T-helper 2 cell (primary cell): ENCODE measurements at places on chromosomes 5 and 9.

DNA sequence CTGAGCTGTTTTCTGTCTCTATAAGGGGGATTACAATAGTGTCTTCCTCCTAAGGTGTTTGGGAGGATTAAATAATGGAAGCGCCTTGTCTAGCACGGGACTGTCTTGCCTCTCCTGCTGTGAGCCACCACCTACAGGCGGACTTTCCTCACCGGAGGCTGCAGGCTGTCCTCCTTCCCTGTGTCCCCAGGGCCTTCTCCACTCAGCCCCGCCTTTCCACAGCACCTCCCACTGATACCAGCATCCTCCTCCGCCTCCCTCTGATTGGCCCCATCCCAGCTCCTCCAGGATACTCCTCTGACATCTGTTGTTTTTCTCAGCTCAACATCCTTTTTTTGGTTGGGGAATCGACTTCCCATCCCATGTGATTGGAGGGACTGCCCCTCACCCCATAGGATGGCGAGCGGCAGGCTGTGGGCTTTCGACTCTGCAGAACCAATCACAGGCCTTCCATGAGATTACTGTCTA is 851 bp upstream of the ZDHHC12 start:
- peak; percentile 33 for DNase-seq

DNA sequence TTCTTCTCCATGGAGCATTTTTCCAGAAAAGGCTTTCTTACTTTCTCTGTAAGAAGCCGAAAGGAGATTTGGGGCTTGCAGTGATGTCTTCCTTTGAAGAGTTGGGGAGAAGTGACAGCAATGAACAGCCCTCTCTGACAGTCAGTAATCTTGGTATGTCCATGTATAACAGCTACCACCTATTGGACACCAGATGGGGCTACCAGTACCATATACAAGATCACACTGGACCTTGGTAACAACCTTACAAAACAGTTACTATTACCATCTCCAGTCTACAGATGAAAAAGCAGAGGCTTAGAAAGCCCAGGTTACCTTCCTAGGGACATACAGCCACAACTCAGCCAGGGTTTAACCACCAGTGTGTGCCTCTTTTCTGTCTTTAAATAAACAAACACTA is 272.7 kb upstream of the TRPC7 start:
- no peak for DNase-seq

- no peak for DNase-seq
Measured at GRCh38 chr9:2628919-2629318, 7.3 kb downstream of the VLDLR start.

DNA sequence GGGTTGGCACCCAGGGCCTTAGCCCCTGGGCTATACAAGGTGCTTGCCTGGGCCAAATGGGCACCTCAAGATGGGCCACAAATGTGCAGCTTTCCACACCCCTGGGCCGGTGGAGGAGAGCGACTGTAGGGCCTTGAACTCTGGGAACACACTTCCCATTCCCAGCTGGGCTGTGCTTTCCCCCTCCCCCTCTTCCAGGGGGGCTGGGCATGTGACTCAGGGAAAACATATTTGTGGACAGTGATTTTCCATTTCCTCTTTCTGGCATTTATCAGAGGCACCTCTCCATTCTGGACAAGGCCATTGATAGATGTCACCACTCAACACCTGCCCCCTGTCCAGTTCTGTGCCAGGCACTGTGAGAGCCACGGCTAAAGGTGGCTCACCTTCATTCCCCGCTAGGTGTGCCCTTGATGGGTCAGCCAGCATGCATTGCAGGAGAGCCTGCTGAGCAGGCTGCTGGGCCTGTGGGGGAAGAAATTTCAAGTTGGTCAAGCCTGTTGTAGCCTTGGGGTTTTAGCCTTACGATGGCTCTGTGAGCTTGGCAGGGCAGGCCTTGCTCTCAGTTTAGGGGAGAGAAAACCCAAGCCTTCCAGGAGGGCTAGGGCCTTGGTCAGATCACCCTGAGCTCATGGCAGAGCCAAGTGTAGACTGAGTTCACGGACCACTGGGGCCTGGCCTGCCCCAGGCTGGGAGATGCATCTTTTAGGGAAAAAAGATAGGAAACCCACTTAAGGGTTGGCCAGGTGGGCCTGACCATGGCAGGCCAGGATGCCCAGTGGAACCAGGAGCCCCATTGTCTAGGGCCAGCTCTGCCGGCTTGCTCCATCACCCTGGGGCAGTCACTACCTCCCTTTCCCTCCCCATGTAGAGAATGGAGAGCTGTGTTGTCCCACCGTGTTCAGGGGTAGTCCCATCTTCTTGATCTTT is 113.9 kb downstream of the DAB2IP start:
- DNase-seq: no peak

GRCh38 chr9:128254855-128255759 is 20.7 kb downstream of the GOLGA2 start:
- peak; percentile 49 for DNase-seq

GRCh38 chr9:97856857-97857605 is 4.0 kb downstream of the FOXE1 start:
- DNase-seq: no peak

GRCh38 chr5:124034963-124035362 is 523.0 kb downstream of the CSNK1G3 start:
- DNase-seq: no peak

DNA sequence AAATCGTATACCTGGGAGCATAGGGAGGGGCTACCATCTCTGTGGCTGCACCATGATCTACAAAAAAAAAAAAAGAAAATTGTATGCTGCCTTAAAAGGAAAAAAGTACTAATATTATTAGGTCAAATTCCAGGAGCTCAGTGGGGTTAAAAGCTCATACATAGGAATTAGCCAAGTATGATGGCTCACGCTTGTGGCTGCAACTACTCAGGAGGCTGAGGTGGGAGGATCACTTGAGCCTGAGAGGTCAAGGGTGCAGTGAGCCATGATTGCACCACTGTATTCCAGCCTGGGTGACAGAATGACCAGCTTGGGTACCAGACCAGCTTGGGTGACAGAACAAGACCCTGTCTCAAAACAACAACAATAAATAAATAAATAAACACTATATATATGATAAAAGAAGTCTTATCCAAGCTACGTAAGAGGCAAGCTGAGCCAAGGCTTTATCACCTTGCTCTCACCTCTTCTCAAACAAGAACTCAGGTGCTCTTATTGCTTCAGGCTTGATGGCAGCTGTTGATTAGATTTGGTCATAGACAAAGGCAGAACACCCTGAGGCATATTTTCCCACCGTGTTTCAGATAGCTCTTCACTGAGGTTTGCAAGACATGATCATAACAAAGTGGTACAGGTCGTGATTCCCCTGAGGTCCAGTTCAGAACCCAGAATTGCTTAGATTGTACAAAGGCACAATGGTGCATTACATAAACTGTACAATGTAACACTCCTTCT is 3.3 kb upstream of the FBXW11 start:
- DNase-seq: no peak

DNA sequence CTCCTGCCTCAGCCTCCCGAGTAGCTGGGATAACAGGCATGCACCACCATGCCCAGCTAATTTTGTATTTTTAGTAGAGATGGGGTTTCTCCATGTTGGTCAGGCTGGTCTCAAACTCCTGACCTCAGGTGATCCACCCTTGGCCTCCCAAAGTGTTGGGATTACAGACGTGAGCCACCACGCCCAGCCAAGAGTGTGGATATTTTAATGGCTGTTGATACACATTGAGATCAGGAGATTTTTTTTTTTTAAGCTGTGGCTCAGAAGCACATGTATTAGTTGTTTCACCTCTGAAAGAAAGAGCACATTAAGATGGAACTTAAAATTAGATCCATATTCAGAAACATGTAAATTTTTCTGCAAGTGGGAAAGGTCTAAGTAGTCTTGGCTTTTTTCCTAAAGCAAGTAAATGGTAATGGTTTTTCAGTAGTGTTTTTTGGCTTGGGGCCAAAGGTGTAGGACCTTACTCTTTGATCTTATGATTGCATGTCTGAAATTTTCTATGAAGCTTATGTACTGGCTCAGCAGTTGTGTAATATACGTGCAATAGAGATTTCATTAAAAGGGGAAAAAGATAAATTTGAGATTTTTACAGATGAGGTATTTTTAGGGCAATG is 9.9 kb downstream of the RBM27 start:
- no peak for DNase-seq

DNA sequence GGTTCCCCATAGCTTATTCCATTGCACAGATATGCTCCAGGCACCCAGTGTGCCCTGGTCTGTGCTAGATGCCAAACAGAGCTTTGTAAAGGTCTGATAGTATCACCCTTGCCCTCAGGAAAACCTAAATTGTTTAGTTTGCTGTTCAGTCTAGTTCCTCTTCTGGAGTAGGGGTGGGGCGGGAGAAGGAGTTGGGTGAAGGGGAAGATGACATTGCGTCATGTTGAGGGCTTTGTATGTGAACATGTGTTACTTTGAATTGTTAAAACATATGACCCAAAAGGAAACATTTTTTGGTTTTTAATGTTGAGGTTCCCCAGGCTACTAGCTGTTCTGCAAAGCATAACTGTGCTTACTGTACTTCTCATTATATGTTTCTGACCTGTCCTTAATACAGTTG is 40.6 kb downstream of the HACD4 start:
- no peak for DNase-seq

- no peak for DNase-seq
Measured at GRCh38 chr9:99881769-99882168, 24.7 kb upstream of the STX17 start.

DNA sequence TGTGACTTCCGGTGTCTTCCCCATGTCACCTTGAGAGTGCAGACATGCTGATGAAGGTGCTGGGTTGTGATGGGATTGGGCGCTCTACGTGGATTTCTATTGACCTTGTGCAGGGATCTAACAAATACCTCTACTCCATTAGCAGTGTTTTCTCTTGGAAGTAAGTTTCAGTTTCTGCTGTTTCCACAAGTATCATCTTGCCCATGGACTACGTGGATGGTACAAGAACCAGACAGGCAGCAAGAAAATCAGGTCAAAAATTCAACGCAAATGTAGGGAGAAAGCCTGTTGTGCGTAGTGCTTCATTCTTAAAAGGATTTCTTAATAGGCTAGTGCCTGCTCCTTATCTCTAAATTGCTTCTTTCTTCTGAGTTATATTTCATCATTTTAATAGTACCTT is 60.8 kb downstream of the AOPEP start:
- peak; percentile 45 for DNase-seq

- no peak for DNase-seq
Measured at GRCh38 chr5:171157775-171158174, 151.3 kb upstream of the TLX3 start.

DNA sequence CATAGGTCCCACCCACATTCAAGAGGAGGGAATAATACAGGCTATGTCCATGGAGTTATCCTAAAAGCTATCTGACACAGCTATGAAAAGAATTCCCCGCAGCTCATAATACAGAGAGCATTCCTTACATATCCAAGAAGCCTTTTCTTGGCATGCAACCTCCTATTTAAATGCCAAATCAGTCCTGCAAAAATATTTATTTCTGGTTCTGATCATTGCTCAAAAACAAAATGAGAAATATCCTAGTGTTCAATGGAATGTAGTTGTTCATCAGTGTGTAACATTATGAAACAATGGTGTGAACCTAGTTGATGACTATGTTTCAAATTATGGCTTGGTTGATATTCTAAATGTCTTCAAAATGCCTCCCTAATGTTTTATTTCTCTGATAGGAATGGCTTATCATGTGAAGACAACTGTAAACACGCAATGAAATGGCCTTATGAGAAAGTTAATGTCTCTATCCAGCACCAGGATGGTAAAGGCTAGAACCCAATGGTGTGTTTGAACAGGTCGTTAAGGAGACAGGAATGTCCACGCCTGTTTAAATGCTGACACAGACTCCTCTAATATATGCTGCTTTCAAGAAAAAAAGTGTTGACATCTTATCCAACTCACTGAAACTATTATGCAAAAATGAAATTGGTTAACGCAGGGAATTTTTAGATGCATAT is 126.7 kb upstream of the CDH6 start:
- DNase-seq: no peak

DNA sequence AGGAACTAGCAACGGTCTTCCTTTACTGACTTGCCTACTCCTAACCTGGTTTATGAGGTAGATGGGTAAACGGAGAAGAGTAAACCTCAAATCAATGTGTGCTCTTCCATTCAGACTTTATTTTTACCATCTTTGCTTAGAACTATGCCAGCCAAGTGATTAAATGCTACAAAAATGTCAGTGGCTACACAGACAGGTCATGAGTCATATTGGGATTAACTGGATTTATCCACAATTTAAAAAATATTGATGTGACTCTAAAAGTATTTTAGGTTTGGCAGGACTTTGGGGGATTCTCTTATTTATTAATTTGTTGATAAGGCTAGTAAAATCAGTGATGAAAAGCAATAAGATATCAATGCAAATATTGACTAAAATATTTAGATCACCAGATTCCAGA is 275.0 kb downstream of the PLK2 start:
- no peak for DNase-seq

DNA sequence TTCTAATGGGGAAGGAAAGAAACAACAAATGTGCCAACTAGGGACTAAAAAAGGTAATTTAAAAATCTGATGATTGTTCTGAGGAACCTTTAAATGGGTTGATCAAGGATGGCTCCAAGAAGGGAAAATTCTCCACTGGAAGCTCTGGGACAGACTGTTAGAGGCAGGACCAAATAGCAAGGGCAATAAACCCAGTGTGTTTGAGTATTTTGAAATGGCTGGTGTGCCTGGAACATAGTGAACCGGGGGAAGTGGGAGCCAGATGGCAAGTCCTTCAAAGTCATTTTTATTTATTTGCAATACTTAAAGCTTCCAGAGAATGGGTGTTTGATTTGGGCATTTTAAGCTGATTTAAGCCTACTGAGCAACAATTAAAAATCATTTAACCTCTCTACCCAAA is 587.7 kb upstream of the MEF2C start:
- DNase-seq: no peak

DNA sequence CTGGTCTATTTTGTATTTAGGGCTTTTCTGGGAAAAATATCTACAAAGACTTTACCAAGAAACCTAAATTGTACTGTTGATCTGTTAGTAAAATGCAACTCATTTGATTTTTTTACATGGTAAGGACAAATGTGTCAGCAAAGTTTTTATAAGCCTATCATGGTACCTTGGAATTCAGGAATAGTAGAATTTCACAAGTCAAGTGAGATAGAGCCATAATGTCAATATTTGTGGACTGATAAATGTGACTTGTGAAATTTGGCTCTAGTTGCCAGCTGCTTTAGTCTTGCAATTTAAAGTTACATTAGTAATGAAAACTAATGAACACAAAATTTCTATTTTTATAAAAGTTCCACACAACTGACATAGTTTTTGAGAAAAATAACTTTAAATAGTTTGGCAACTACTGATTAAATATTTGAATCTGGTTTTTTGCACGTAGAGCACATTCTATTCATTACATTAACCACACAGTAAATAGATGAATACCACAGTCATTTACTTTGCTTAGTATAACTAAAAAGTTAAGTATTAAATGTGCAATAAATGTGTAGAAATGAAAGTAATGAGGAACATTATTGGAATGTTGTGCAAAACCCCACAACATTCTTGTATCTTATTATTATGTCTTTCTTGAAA is 41.2 kb upstream of the RIOK2 start:
- no peak for DNase-seq
